H1 (cell line): ENCODE measurements at places on chromosomes 7 and 10.

DNA sequence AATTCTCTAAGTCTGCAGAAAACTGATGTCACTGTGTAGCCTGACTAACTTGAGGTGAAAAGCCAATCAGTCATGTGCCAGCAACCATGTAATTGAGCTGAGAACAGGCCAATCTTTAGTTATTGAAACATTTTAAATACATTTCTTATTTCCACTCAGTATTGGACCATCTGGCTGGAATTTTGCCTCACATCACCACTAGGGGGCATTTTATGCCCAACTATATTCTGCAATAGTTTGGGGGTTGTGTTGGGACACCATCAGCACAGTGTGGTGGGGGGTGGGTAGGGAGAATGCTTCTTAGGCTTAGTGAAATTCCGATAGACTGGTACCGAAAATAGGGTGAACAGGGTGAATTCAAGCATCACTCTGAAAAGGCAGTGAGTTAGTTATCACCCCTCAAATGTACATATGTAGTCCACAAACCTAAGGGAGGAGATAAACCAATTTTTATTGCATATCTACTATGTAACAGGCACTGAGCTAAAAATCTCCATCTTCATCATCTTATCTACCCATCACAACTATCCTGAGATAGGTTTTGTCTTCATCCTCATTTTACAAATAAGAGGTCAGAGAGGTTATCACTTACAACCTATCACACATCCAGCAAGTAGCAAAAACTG lies 17.8 kb downstream of the NPSR1 start:
- DNase-seq: peak; percentile 53

GRCh38 chr7:103810112-103810744 lies 179.2 kb downstream of the RELN start:
- no peak for DNase-seq

- no peak for DNase-seq
These were observed 34.6 kb downstream of the TRIM8 start for GRCh38 chr10:102678842-102679289.

GRCh38 chr7:110669410-110669809 lies 421.5 kb upstream of the LRRN3 start:
- DNase-seq: no peak

DNA sequence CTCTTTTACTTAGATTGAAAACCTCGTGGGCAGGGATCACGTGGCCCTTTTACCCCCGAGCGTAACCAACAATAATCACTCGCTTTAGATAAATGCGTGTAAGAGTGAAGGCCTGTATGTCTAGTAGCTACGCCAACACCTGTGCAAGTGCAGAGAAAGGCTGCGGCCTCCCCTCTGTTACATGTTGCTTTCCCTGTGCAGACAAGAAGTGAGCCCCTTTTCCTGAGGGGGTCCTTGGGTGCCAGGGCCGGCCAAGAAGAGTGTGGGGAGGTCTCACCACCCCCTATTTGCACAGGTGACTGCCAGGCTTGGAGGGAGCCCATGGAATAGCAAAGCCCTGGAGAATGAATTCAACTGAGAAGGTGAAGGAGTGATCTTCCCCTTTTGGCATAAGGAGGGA lies 35.6 kb upstream of the CNPY1 start:
- no peak for DNase-seq

GRCh38 chr10:80471715-80472233 lies 17.7 kb downstream of the TSPAN14 start:
- no peak for DNase-seq

GRCh38 chr10:80856186-80856585 lies 318.5 kb downstream of the SH2D4B start:
- no peak for DNase-seq

DNA sequence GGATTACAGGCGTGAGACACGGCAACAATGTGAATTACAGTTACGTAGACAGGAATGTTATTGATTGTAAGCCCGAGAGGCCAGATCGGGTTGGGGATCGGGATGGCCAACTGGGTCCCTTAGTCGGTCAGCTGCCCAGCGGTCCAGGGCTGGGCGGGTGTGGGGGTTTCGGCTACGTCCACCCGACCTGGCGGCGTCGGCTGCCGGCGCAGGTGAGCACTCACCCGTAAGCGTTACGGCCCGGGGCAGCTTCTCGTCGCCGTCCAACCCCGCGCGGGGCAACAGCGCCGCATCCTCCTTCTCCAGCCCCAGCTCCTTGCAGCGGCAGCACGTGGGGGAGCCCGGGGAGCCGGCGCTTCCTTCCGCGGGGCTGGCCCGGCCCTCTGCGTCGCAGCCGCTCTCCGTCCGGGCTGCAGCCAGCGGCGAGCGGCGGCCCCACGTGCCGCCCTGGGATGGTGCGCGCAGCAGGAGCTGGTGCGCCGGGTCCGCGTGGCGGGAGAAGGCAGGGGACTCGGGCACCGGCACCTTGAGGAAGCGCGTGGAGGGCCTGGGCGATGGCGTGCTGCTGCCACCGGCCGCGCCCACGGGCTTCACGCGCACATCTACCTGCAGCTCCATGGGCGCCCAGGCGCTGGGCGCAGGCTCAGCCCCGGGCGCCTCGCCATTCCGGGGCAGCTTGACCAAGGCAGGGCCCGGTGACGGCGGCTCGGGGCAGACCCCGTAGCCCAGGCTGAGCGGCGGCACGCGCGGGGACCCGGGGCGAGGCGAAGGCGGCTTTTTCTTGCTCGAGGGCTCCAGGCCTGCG lies 609 bp downstream of the KLRG2 start:
- no peak for DNase-seq

DNA sequence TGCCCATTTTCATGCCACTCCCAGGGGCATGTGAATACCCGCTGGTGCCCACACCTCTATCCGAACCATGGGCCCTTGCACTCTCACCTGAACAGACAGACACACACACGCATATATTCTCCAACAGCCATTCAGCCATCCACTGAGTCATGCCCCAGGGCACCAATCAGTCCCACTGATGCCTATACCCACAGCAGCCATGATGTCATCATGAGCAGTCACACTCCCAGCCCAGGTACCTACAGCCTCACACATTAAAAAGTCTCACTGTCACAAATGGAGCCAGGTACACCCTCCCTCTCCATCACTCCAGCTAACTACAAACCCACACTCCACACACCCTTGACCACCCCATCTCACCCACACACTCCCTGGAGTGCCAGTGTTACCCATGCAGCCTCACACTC lies 12.2 kb downstream of the VSIR start:
- DNase-seq: no peak

DNA sequence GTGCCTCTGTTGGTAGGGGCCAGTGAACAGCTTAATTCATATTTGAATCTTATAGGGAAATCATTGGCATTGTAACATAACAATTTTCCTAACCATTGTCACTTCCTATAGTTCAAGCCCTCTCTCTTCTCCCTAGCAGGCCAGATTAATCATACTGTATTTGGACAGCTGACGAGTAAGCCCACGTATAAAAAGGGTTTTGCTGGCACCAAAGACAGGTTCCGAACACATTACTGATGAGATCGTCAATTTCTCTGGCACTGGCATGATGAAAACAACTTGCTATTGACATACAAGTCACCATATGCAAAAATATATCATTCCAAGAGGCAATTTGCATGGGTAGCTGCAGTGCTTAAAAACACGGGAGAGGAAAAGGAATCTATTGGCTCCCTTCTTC lies 891.1 kb upstream of the AUTS2 start:
- DNase-seq: no peak

DNA sequence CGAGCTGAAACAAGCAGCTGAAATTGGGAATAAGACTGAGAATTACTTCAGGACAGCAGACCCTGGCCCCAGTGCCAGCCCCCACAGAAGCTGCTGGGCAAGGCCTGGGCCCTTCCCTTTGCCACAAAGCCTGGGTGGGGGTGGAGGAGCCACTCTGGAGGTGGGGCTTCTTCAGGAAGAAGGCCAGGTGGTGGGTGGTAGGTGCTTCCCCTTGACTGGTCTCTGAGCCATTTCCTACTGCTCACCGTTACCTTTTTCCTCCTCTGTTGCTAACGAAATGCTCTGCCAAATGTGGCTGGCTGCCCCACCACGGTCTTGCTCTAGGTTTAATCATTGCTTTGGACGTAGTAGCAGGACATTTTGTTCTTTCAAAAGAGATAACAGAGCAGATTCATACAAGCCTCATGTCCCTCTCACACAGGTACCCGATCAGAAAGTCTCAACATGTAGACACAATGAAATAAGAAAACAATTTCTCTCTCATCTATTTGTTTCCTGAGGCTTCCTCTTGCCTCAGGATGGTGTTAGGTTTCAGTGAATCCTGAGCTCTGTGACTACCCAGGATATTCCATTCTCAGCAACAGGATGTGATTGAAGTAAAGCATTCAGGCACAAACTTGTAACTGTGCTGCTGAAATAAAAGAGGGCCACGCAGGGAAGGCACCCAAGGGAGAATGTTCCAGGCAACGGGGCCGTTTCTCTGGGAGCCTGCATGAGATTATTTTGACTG lies 66.5 kb downstream of the WDR11 start:
- DNase-seq: no peak

GRCh38 chr10:69552268-69552667 lies 21.0 kb downstream of the NEUROG3 start:
- DNase-seq: no peak

DNA sequence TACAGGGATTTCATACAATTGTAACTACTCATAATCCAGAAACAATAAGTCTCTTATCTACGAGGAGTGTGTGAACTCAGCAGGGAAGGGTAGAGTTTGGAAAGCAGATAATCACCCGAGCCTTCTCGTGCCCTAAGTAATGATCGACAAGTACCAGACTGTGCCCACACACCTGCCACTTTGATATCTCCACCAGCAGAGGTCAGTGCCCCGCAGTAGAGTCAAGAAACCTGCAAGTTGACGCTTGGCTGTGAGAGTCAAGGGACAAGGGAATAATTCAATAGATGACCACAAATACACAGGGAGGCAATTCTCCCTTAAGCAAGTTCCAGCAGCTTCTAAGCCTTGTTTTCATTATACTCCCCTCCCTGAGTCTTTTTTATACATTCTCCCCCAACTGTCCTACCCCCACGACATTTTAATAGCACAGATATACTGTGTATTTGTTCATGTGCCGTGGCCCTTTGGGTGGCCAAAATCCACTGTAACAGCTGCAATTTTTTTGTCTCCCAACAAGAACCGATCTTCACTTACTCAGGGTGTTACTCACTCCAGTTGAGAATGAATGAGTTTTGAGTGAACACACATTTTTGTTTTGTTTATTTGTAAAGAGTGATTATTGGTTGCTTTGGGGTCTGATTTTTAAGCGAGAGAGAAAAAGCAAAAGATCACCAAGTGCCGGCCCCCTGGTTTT lies 106.9 kb upstream of the RHEB start:
- DNase-seq: peak; percentile 48

DNA sequence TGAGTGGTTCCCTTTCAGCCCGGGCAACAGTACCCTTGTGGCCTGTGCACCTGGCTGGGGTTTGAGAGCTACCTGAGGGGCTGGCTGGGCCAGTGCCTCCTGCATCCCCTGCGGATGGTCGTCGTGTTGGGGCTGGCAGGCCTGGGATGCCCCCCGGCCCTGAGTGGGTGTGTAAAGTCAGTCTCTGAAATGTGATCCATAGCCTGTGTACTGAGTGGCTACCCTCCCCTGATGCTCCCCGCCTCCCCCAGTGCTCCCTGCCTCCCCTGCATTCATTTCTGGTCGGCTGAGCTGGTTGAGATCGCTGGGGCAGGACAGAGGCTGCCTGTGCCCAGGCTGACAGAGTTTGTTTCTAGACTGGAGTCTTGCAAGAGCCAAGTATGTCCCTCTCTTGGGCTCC lies 9.3 kb downstream of the ZNF316 start:
- DNase-seq: no peak

DNA sequence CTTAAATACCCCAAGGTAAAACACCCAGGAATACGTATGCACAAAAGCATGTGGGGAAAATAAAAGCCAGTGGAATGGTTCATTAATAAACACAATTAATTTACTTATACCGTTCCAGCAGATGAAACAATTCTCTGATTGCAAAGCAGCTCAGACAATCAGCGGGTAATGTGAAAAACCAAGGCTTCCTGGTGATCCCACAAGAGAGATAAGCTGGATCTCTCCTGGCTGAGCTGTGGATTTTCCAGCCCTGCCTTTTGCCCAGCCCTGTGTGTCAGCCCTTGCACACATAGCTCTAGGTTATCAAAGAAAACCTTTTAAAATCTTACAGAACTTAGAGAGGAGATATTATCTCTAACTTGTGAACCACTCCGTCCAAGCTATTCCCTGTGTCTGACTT lies 1010.7 kb upstream of the AUTS2 start:
- no peak for DNase-seq
